ENCODE measurements at places on chromosomes 6 and 20.

- no peaks in the 10 kb centered on the region for H3K4me1 ChIP-seq
- H3K27me3 ChIP-seq, result no peaks in the 10 kb centered on the region
- peak; percentile 27 for DNase-seq
- no peak overlapping the region for H3K27ac ChIP-seq
- no peak overlapping the region for H3K4me3 ChIP-seq
- H3K36me3 ChIP-seq, result no peaks in the 10 kb centered on the region
Observed at GRCh38 chr6:119915971-119916370, 566.4 kb upstream of the MAN1A1 start.

GRCh38 chr20:52179331-52180179, 12.0 kb downstream of the ZFP64 start:
- DNase-seq, result no peak
- no peak overlapping the region for H3K4me3 ChIP-seq
- H3K36me3 ChIP-seq, result peaks cover 17% of the 10 kb centered on the region
- no peaks in the 10 kb centered on the region for H3K27me3 ChIP-seq

DNA sequence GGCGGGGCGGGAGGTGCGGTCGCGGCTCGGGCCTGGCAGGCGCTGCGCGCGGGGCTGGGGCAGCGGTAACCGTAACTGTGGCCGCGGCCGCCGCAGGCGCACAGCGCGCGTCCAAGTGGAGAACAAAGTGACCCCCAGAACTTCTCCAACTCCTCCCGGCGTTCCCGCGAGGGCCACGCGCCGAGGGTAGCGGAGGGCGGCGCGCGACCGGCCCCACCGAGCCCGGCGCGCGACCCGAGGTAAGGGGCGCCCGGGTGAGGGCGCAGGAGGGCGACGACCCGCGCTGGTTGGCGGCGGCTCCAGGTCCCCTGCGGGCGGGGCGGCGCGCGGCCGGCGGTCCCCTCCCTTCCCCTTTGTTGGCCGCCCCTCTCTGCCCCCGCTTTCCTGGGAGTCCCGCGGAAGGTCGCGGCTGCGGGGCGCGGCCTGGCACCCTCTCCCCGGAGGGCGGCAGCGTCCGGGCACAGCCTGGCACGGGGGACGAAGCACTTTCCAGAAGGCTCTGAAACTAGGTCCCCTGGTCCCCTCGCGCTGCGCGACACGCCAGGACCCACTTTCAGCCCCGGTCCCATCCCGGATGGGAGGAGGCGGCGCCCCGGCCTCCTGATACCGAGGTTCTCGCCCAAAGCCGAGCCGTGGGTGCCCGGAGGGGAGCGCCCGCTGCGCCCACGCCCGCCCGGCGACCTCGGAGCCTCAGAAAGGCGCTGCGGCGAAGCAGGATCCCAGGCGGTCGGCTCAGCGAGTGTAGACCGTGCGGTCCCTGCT, at the start of gene TIAM2:
TIAM2 (plus strand) TSS at position 62 of the 762 bp plus-strand sequence. CDS start 133,909 bp downstream, outside the sequence.
- peaks cover 6% of the 10 kb centered on the region for H3K4me1 ChIP-seq
- H3K4me3 ChIP-seq, result peak within 1 kb of the TSS; percentile 76
- no peak for DNase-seq

- H3K4me3 ChIP-seq, result no peak overlapping the region
- DNase-seq, result no peak
- no peaks in the 10 kb centered on the region for H3K27me3 ChIP-seq
- no peak overlapping the region for H3K27ac ChIP-seq
- H3K36me3 ChIP-seq, result no peaks in the 10 kb centered on the region
- H3K4me1 ChIP-seq, result no peaks in the 10 kb centered on the region
Observed at GRCh38 chr6:11625302-11625701, 87.8 kb downstream of the TMEM170B start.

- H3K36me3 ChIP-seq, result no peaks in the 10 kb centered on the region
- no peaks in the 10 kb centered on the region for H3K27me3 ChIP-seq
- no peak for DNase-seq
- no peak overlapping the region for H3K4me3 ChIP-seq
Observed at GRCh38 chr20:38267901-38268514, 7.5 kb upstream of the KIAA1755 start.

- H3K4me3 ChIP-seq, result no peak overlapping the region
- peak; percentile 44 for DNase-seq
- no peaks in the 10 kb centered on the region for H3K36me3 ChIP-seq
- H3K27ac ChIP-seq, result no peak overlapping the region
- peaks cover 33% of the 10 kb centered on the region for H3K27me3 ChIP-seq
Observed at GRCh38 chr20:10179574-10180298, 38.9 kb upstream of the SNAP25 start.

GRCh38 chr20:16445482-16445881, 127.8 kb downstream of the KIF16B start:
- no peaks in the 10 kb centered on the region for H3K27me3 ChIP-seq
- H3K4me1 ChIP-seq, result no peaks in the 10 kb centered on the region
- no peak overlapping the region for H3K4me3 ChIP-seq
- no peaks in the 10 kb centered on the region for H3K36me3 ChIP-seq

GRCh38 chr6:149834513-149835481, 29.4 kb downstream of the LRP11 start:
- peaks cover 17% of the 10 kb centered on the region for H3K4me1 ChIP-seq
- H3K36me3 ChIP-seq, result no peaks in the 10 kb centered on the region

DNA sequence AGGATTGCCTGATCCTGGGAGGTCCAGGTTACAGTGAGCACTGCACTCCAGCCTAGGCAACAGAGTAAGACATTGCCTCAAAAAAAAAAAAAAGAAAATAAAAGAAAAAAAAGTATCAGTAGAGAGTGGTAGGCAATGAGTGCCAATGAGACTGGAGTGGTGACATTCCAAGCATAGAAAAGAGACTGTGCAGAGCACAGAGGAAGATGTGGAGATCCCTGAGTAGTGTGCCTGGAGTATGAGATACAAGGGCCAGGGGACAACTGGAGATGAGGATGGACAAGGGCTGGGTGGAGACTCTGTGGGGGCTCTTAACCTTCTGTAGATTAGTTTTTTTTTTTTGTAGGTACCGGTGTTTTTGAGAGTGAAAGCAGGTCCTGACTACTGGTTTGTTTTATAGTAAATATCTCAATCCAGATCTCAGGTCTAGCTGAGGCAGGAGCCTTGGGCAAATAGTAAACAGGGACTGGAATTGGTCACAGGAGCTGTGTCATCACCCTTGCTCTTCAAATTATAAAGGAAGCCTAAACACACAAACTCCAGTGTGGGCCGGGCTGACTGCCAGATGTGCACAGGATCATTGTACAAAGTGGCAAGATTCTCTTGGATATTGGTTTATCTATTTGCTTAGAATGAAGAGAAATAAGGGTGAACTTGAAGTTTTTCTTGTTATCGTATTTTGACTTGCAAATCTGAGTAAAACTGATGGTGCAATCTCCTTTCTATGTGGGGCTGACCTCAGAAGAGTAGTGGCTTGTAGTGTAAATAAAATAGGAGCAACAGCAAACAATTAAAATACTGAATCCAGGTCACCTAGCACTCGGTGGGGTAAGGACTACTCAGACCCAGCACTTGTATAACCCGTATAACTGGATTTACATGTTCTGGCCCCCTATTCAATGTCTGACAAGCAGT, 144.9 kb downstream of the SOX4 start:
- H3K4me3 ChIP-seq, result peak overlapping the region; percentile 56
- no peaks in the 10 kb centered on the region for H3K36me3 ChIP-seq
- H3K4me1 ChIP-seq, result peaks cover 59% of the 10 kb centered on the region

- H3K27me3 ChIP-seq, result peaks cover 4% of the 10 kb centered on the region
- H3K27ac ChIP-seq, result peak overlapping the region; percentile 54
- H3K4me3 ChIP-seq, result peak overlapping the region; percentile 94
- no peaks in the 10 kb centered on the region for H3K36me3 ChIP-seq
- peaks cover 15% of the 10 kb centered on the region for H3K4me1 ChIP-seq
Observed at GRCh38 chr6:125779924-125780539, 10.7 kb upstream of the NCOA7 start.

Measured in PC-3 (cell line).